Mammary microvascular endothelial cell (primary cell): ENCODE measurements at places on chromosomes 5 and 9. TPM values are rescaled to one million over a fixed set of nuclear protein-coding genes. Genes with fewer than 3 reads are reported as not detected.

ADAMTSL1 gene
- 33.3 and 45.4 TPM in 2 replicates for total RNA-seq

CARD19 gene
- 64.6 and 70.3 TPM in 2 replicates for total RNA-seq

KIF3A gene
- 5.3 and 6.6 TPM in 2 replicates for total RNA-seq

CDH18 gene
- total RNA-seq, result not detected in 2 replicates

SLC28A3 gene
- 0.05 TPM in 1 of 2 replicates, not detected in the other for total RNA-seq

PTGS1 gene
- 0.59 and 1.5 TPM in 2 replicates for total RNA-seq

SELENOP gene
- 17.3 and 28.6 TPM in 2 replicates for total RNA-seq

C5orf52 gene
- total RNA-seq, result not detected in 2 replicates

KCNMB1 gene
- total RNA-seq, result 0.30 TPM in 1 of 2 replicates, not detected in the other

PCDHA7 gene
- total RNA-seq, result 0.20 TPM in 1 of 2 replicates, not detected in the other

SCGB3A2 gene
- not detected in 2 replicates for total RNA-seq

PCDHA9 gene
- 0.13 TPM in 1 of 2 replicates, not detected in the other for total RNA-seq

DEPDC1B gene
- total RNA-seq, result 17.4 and 19.1 TPM in 2 replicates

RNF183 gene
- total RNA-seq, result not detected in 2 replicates

SLC27A6 gene
- not detected in 2 replicates for total RNA-seq

OR13C9 gene
- not detected in 2 replicates for total RNA-seq

MUSK gene
- total RNA-seq, result not detected in 2 replicates

RASGRF2 gene
- 38.2 and 43.9 TPM in 2 replicates for total RNA-seq

GRIN3A gene
- not detected in 2 replicates for total RNA-seq

KIAA0825 gene
- total RNA-seq, result 0.74 and 2.5 TPM in 2 replicates

HACD4 gene
- 6.1 and 6.3 TPM in 2 replicates for total RNA-seq

LCN1 gene
- not detected in 2 replicates for total RNA-seq

SYNPO gene
- 40.3 and 41.0 TPM in 2 replicates for total RNA-seq

ALG2 gene
- total RNA-seq, result 43.2 and 45.9 TPM in 2 replicates

PFN3 gene
- total RNA-seq, result not detected in 2 replicates

GBGT1 gene
- 6.0 and 6.4 TPM in 2 replicates for total RNA-seq

SV2C gene
- not detected in 2 replicates for total RNA-seq

PHF24 gene
- total RNA-seq, result not detected in 2 replicates

ISOC1 gene
- 20.5 and 21.1 TPM in 2 replicates for total RNA-seq

ARL14EPL gene
- total RNA-seq, result 0.07 and 0.15 TPM in 2 replicates

TLX3 gene
- not detected in 2 replicates for total RNA-seq

ACOT12 gene
- total RNA-seq, result not detected in 2 replicates

DMRT3 gene
- total RNA-seq, result not detected in 2 replicates

HAVCR2 gene
- not detected in 2 replicates for total RNA-seq

TBC1D9B gene
- total RNA-seq, result 57.2 and 59.8 TPM in 2 replicates

SLC6A18 gene
- not detected in 2 replicates for total RNA-seq

OLFM1 gene
- 2.1 and 4.7 TPM in 2 replicates for total RNA-seq

CDKN2A gene
- total RNA-seq, result 40.8 and 43.6 TPM in 2 replicates

IL4 gene
- not detected in 2 replicates for total RNA-seq

HTR1A gene
- not detected in 2 replicates for total RNA-seq

PCDHGB4 gene
- total RNA-seq, result 3.3 and 4.2 TPM in 2 replicates
